Foreskin keratinocyte (primary cell): ENCODE measurements at places on chromosomes 12 and 14. TPM values are rescaled to one million over a fixed set of nuclear protein-coding genes. Genes with fewer than 3 reads are reported as not detected.

NID2 gene
- 0.97 and 1.7 TPM in 2 replicates for polyA plus RNA-seq

RIPK3 gene
- 7.8 and 9.4 TPM in 2 replicates for polyA plus RNA-seq

NRXN3 gene
- 0.16 and 0.24 TPM in 2 replicates for polyA plus RNA-seq

COX8C gene
- not detected in 2 replicates for polyA plus RNA-seq

LTB4R2 gene
- polyA plus RNA-seq: 7.5 and 8.3 TPM in 2 replicates
